GM23248 (cell line): ENCODE measurements at places on chromosomes 16 and 17. TPM values are rescaled to one million over a fixed set of nuclear protein-coding genes. Genes with fewer than 3 reads are reported as not detected.

KRTAP16-1 gene
- total RNA-seq = not detected in 2 replicates

CCL2 gene
- total RNA-seq = 28.3 and 33.1 TPM in 2 replicates

DNA sequence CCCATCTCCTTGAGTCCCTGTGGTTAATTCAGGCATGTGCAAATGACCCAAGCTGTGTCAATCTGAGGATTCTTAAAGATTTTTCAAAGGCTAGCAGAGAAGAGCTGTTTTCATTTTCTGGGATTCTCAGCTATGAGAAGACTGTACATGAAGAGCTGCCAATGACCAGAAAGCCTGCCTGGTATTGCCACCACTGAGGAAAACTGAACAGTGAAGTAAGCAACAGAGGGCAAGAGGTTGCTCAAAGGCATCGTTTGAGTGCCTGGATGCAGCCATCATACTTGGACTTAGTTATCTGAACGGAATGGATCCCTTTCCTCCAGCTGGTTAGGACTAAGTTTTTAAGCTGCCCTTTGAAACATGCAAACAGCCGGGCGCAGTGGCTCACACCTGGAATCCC is 38.4 kb downstream of the FAM20A start:
- DNase-seq = no peak

GRCh38 chr16:76976101-76976500 is 214.9 kb upstream of the MON1B start:
- DNase-seq = no peak

DNA sequence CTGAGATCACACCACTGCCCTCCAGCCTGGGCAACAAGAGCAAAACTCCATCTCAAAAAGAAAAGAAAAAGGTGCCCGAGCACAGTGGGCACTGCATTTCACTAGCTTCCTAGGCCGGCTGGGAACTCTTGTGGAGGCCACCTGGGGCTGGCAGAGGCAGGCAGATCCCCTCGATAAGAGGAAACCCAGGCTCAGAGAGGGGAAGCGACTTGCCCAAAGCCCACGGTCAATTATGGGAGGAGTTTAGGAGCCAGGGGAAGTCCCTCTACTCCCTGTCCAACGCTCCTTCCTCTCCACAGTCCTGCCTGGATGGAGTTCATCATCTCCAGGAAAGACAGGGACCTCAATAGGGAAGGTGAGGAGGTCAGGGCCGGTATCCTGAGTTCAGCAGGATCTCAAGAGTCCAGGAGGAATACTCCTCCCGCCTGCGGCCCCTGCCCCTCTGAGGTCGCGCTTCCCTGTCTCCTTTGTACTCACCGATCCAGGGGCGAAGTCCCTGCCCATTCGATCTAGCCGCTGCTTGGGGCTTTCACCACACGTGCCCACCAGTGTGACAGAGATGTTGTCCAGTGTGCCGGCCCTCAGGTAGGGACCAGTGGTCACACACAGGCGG is 841 bp downstream of the ALOXE3 start:
- DNase-seq = no peak

GRCh38 chr17:74041869-74042640 is 161.4 kb upstream of the RPL38 start:
- no peak for DNase-seq

PPP1R1B gene
- not detected in 2 replicates for total RNA-seq

DNA sequence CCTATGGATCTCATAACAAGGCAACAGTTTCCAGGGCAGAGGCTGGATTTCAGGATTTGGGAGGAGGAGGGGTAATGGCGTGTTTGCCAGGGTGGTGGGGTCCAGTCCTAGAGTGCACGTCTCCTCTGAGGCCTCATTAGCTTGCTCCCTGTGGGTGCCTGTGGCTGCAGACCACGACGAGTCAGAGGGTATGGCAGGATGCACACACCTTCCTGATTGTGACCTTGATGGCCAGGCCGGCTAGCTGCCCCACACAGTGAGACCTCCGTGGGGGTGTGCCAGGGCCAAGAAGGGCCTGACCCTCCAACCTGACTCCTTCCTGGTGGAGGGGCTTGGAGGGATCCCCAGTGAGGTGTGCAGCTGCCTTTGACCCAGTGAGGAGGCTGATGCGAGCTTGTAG is 4.0 kb upstream of the SMTNL2 start:
- no peak for DNase-seq

RTN4RL1 gene
- total RNA-seq = 0.22 TPM in 1 of 2 replicates, not detected in the other

DNA sequence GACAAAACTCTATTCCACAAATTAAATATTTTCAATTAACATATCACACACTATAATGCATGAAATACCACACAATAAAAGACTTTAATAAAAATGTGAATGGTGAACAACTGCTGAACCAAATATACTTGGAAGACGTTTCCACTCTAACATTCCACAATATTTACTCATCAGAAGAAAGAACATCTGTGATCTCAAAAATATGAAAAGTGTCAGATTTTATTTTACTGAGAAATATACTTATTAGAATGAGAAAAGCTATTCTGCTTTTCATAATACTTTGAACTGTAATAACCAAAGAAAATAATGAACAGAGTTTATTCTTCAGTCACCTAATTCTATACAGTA is 181.8 kb upstream of the AXIN2 start:
- DNase-seq = peak; percentile 40

MMP28 gene
- not detected in 2 replicates for total RNA-seq

GRCh38 chr17:65984299-65984698 is 207.6 kb downstream of the CEP112 start:
- DNase-seq = peak; percentile 39

FZD2 gene
- 13.4 and 21.4 TPM in 2 replicates for total RNA-seq

GRCh38 chr16:59880611-59881010 is 1146.5 kb upstream of the GOT2 start:
- no peak for DNase-seq

GPR139 gene
- total RNA-seq = not detected in 2 replicates

DNA sequence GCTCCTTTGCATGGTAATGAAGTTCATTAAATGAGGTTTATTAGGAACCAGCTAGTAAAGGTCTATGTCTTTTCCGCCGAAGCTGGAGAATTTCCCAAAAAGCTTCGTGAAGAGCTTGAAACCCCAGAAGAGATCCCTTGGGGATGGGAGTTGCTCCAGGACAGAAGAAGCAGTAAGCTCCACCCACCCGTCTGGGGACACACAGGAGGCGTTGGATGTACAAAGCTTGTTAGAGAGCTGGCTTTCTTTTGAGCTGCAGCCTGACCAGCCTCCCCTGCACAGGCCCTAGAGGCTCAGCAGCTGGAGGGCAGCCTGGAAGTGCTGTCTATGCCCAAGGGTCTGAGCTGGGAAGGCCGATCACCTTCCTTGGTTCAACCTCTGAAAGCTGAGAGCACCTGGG is 147.4 kb upstream of the SDK2 start:
- no peak for DNase-seq

DNA sequence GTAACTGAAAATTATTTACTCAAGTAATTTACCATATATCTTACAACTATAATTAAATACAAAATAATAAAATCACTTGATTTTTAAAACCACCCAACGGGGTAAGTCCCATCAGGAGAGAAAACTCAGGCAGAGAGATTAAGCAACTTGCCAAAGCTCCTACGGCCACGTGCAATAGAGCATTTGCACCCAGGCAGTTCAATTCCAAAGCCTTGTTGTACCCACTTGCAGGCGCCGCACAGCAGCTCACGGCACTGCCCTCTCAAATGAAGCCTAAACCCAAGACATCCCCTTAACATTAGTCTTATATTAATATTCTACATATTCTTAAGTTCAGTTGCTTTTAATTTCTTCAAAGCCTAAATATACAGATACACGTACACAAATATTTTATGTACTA is 75.7 kb downstream of the SPAG9 start:
- no peak for DNase-seq

- DNase-seq = peak; percentile 97
These were observed 12.8 kb downstream of the ATPAF2 start for GRCh38 chr17:18025945-18026776.

KRT40 gene
- not detected in 2 replicates for total RNA-seq
